ENCODE measurements at places on chromosomes 1 and 21.

DNA sequence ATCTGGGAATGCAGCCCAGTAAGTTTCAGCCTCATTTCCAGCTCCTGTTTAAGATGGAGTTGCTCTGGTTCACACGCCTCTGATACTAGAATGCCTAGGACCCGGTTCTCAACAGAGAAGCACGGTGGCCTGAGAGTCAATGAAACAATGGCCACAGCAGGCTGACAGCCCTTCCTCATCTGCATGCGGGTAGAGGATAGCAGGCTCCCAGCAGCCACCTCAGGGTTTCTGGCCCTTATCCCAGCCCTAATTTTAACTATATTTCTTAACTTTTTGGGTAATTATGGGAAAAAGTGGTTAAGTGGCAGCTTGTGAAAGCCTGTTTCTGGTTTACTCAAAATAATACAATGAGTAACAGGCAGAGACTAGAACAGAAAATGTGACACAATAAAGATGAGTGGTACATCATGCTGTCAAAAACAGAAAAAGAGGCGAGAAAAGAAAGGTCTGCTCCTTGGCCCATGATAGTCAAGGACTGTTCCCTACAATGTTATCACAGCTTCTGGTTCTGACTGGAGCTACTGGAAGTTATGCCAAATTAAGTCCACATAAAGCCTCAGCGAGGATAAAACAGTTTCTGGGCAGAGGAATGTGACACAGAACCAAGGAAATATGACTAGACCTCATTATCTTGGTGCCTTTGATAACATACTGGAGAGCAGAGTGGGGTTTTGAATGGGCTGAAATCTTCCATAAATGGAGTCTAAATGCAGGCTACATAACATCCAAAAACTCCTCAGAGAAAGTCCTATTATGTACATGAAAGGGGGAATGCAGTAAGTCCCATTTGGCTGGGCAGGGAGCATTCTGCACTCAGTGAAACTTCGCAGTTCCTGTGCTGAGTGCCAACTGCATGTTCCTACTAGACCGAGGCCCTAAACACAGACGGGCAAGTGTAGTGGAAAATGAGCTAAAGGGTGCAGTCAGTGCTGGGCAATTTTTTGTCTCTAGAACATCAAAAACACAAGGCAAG is 92.1 kb downstream of the NIBAN1 start:
- DNase-seq: no peak

- no peak for DNase-seq
These were observed 103.1 kb downstream of the SLC25A24 start for GRCh38 chr1:108097018-108097417.

GRCh38 chr1:8681911-8682310 is 135.5 kb downstream of the RERE start:
- DNase-seq: no peak

GRCh38 chr1:4213366-4213973 is 313.4 kb upstream of the C1orf174 start:
- no peak for DNase-seq

- no peak for DNase-seq
These were observed 458.3 kb downstream of the LMO4 start for GRCh38 chr1:87786861-87787545.

DNA sequence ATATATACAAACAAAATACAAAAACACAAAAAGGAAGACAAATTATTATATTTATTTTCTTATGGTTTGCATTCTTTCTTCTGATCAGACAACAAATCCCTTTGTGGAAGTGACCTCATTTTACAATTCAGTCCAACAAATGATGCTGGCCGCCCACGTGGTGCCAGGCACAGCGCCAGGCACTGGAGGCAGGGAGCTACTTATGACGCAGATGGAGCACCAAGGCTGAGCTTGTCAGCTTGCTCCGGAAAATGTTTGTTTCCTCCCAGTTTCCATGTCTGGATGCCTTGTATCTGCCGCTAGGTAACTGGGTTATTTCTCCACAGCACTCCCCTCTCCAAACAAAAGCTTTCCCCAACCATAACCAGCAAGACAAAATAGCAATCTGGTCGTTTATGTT is 30.7 kb upstream of the CD34 start:
- DNase-seq: no peak

DNA sequence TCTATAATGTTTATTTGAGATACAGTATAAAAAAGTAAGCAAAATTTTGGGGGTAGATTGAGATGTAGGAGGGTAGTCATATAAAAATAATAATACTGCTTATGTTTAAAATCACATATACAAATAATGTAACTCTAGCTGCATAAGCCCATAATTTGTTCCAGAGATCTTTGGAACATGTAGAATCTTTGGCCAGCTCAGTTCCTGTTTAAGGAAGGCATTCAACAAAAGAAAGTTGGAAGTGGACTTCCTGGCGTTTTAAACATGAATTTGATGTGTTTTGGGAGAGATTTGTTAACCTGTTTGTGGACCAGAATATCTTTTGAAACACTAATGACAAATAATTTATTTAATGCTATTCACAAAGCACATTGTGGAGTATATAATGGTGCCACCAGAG is 27.7 kb downstream of the GIPC2 start:
- DNase-seq: no peak

- DNase-seq: peak; percentile 15
These were observed 1054.7 kb upstream of the TMPRSS15 start for GRCh38 chr21:19458295-19458694.

- DNase-seq: no peak
These were observed 33.2 kb downstream of the ZBTB40 start for GRCh38 chr1:22484706-22485345.

DNA sequence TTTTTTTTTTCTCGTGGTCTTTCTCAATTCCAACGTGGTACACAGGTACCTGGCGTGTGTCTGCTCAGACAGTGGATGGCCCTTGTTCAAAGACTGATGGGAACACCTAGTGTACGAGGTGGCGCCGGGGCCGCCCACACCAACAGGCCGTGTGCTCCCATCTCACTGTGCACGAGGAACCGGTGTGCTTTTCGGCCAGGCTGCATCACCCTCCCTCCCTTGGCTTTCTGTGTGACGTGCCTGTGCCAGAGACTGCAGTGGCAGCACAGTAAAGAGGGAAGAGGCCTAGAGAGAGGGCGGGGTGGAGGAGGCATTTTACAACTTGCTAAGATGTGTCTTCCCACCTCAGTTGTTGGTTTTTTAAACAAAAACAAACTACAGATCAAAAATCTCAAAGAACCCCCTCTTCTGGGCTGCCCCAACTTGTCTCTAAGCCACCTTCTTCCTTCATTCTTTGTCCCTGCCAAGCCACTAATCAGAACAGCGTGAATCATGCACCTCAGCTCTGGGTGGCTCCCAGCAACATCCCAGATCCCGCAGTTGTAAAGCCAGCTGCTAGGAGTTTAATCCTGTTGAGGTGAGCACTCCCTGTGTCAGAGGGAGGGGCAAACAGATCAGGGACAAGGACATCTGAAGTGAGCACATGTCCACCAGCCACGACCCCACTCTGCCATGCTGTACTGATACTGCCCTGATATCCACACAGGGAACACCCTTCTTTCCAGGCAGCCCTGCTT is 20.7 kb downstream of the IRF2BP2 start:
- DNase-seq: no peak

DNA sequence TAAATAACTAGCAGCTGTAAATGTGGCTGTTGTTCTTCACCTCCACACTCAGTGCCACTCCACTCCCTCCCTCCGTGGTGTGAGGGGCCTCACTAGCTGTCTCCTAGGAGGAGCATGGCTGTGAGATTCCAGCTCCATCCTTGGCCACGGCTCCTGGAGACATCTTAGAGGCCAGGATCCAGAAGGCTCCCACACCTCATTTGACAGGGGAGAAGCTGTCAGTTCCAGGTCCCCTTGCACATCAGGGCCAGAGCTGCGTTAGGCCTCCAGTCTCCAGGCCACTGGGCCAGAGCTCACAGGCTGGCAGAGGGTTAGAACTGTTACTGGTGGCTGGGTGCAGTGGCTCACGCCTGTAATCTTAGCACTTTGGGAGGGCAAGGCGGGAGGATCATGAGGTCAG is 15.0 kb downstream of the PCSK9 start:
- no peak for DNase-seq

GRCh38 chr21:42753804-42754203 is 100.4 kb downstream of the PDE9A start:
- DNase-seq: no peak

DNA sequence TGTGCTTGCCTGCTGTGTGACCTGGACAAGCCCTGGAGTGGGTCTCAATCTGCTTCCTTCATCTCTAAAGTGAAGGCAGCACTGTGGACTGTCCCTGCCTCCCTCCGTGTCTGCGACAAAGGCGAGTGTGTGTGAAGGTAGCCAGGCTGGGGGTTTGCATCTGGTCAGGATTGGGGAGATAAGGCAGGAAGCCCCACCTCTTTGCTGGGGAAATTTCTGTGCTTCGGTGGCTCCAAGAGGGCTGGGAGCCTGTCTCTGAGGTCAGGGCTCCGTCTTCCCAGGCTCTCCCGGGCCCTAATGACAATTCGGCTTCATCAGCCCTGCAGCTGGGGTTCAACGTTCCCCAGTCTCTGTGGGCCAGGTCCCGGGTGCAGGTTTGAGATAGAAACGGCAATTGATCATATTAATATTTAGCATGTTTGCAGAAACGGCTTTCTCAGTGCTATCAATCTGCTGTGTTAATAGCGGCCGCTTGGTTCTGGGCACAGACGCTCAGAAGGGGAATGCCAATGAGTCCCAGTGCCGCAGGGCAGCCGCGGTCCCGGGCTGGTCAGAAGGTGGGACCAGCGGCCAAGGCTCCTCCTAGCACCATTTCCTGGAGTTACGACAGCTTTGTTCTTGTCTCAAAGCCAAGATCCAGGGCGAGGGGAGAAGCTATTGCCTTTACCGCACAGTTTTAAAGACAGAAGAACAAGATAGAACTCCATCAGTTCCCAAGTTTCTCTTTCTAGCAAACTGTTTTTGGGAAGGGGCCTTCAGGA is 105.7 kb downstream of the PRDM16 start:
- DNase-seq: no peak

GRCh38 chr1:71377886-71378285 is 297.1 kb upstream of the ZRANB2 start:
- no peak for DNase-seq

- DNase-seq: no peak
These were observed 81.4 kb downstream of the RUNX1 start for GRCh38 chr21:34967509-34968289.

DNA sequence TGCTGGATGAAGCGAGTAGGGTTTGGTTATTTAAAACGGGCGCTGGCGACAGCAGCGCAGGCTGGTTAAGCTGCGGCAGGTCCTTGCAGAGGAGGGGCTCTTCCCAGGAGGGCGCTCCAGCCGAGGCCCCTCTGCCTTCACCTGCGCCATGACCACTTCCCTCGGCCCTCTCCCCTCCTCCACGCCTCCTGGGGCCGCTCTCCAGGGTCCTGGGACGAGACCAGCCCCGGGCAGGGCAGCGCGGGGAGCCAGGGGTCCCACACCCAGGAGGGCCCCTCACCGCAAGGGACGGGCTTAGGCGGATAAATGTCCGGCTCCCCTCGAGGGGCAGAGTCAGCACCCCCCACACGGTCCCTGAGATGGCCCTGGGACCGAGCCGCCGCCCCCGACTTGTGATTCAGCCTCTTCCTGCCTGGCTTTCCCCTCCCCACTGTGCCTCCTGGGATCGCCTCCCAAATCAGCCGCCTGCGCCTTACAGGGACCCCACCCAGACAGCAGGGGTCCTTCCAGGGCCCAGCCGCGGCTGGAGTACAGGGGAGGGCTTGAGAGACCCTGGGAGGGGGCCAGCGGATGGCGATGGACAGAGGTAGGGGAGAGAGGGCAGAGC is 380.7 kb downstream of the MATN1 start:
- no peak for DNase-seq

DNA sequence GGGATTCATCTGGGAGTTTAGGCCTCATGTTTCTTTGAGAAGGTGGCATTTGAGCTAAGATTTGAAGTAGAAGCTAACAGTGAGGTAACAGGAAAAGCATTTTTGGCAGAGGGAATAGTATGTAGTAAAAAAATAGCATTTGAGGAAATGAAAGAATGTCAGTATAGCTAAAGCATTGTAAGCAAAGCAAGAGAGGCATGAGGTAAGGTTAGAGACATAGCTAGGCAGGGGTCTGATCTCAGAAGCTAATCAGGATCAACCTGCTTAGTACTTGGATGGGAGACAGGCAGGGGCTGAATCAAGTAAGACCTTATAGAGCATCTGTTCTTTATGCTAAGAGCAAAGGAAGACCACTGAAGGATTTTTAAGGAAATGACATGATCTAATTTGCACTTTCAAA is 4.0 kb downstream of the POLR3C start:
- DNase-seq: no peak

- DNase-seq: no peak
These were observed 190.5 kb upstream of the C1orf105 start for GRCh38 chr1:172229942-172230341.

DNA sequence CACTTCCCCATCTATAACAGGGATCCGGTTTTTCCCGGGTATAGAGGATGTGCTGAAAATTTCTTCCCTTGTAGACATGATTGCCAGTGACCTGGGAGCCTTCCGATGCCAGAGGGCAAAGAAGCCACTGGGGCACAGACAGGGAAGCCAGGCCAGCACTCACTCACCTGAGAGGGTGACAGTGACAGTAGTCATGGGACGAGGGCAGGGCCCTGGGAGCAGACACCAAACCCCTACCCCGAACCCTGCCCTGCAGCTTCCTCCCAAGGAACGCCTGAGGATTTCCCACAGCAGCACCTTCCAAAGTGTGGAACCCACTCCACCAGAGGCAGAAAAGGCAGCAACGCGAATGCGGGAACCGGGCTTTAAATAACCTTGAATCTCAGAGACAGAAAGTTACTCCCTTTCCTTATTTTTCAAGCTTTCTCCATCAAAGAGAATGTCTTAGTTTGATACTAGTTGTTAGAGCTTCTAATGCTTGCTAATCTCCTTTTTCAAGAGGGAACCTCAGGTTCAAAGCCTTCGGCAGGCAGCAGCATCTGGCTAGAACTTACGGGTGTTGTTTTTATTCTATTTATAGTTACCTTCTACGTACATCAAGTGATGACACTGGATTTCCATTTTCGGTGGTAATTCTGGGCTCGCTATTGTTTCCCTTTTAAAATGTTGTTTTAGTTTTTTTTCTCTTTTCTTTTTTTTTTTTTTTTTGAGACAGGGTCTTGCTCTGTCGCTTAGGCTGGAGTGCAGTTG is 2.8 kb downstream of the DDOST start:
- DNase-seq: no peak

- DNase-seq: peak; percentile 67
These were observed 15.0 kb upstream of the TGFB2 start for GRCh38 chr1:218330043-218330623.

GRCh38 chr1:226373376-226373775 is 34.5 kb downstream of the PARP1 start:
- DNase-seq: no peak

DNA sequence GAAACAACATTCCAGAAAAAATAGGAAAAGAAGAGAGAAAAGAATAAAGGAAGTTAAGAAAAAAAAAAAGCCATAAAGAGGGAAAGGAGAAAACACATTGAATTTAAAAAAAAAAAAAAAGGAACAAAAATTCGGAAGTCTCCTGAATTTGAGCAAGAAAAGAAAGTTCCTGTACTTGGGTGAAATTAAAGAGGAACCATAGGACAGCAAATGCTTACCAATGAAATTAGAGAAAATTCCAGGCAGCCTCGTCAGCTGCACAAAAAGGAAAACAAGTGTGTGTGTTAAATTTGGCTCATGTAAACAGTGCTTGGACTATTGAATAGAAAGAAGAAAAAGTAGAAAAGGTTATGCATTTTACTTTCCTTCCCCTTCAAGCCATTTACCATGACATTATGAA is 4.9 kb downstream of the IL12RB2 start:
- DNase-seq: no peak

GRCh38 chr1:25673456-25673855 is 56.9 kb downstream of the MAN1C1 start:
- DNase-seq: no peak

All from NAMALWA (cell line).